ENCODE measurements at places on chromosomes 16 and 17. TPM values are rescaled to one million over a fixed set of nuclear protein-coding genes. Genes with fewer than 3 reads are reported as not detected.

DNA sequence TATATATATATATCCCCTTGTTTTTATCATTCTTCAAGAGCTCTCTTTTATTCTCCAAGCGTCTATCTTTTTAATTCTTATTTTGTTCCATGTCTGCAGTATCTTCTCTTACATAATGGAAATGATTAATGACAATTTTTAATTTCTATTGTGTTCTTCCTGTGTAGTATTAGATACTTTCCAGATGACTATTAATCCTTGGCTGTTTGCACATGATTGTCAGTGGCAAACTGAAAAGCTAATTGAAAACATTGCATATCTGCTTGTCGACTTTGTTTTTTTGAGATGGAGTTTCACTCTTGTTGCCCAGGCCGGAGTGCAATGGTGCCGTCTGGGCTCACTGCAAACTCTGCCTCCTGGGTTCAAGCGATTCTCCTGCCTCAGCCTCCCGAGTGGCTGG lies 124.7 kb downstream of the BCAS3 start:
- DNase-seq: no peak
- H3K36me3 ChIP-seq: no peaks in the 10 kb centered on the region
- H3K27me3 ChIP-seq: no peaks in the 10 kb centered on the region

- H3K4me3 ChIP-seq: peak overlapping the region; percentile 98
- H3K36me3 ChIP-seq: peaks cover 24% of the 10 kb centered on the region
- peak overlapping the region; percentile 32 for H3K27ac ChIP-seq
- no peaks in the 10 kb centered on the region for H3K27me3 ChIP-seq
- H3K4me1 ChIP-seq: peaks cover 34% of the 10 kb centered on the region
These were observed 230.9 kb downstream of the MRTFB start for GRCh38 chr16:14302031-14302398.

GRCh38 chr17:49978501-49978900 lies 9.5 kb downstream of the DLX4 start:
- no peak for DNase-seq
- H3K27ac ChIP-seq: no peak overlapping the region
- H3K36me3 ChIP-seq: no peaks in the 10 kb centered on the region

HS3ST3A1 gene
- total RNA-seq: 12.9 TPM

KRT24 gene
- not detected for total RNA-seq

DNA sequence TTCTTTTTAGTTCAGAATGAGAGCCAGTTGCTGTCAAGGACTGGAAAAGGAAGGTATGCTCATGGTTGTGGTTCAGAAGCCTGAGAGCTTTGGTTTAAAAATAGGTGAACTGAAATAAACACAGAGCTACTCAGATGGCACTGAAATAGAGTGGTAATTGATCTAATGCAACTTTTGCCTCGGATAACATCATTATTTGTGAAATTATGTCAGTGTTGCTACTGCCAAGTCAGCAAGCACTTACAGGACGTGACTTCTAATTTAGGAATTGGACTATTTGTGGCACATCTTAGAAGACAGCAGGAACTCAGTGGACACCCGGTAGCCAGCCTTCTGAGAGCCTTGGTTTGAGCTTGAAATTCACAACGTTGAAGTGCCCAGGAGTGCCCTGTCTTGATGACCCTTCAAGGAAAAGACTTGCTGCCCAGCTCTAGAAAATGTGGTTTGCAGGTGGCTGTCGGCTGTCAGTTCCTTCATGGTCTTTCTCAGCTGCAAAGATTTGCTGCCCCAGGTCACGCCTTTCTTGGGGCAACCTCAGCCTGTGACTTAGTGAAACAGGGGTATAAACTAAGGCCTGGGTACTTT lies 42.0 kb upstream of the XYLT1 start:
- H3K4me1 ChIP-seq: peaks cover 46% of the 10 kb centered on the region
- H3K36me3 ChIP-seq: no peaks in the 10 kb centered on the region
- DNase-seq: no peak
- H3K27me3 ChIP-seq: no peaks in the 10 kb centered on the region
- H3K4me3 ChIP-seq: no peak overlapping the region

- no peaks in the 10 kb centered on the region for H3K4me1 ChIP-seq
- DNase-seq: no peak
- no peaks in the 10 kb centered on the region for H3K27me3 ChIP-seq
- no peak overlapping the region for H3K4me3 ChIP-seq
- H3K36me3 ChIP-seq: no peaks in the 10 kb centered on the region
These were observed 249.0 kb upstream of the SALL1 start for GRCh38 chr16:51399908-51400670.

DNA sequence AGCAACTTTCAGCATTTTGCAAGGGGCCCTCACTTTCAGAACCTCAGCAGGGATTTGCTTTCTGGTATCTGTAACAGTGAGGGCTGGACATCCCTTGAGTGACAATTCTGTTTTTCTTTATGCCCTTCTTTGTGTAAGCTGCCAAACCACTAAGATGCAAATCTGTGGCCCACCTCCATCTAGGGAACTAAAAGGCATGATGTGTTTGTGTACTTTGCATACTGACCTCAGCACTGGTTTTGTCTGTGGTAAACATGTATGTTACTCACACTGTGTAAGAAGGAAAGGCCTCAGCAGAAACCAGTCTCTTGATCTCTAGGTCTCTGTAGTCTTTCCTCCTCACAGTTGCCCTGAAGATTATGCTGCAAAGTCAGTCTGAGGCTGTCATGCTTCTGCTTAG lies 396.6 kb upstream of the DYNLRB2 start:
- no peaks in the 10 kb centered on the region for H3K36me3 ChIP-seq
- H3K4me1 ChIP-seq: peaks cover 52% of the 10 kb centered on the region
- DNase-seq: peak; percentile 75
- H3K27me3 ChIP-seq: no peaks in the 10 kb centered on the region
- H3K27ac ChIP-seq: peak overlapping the region; percentile 19

DNA sequence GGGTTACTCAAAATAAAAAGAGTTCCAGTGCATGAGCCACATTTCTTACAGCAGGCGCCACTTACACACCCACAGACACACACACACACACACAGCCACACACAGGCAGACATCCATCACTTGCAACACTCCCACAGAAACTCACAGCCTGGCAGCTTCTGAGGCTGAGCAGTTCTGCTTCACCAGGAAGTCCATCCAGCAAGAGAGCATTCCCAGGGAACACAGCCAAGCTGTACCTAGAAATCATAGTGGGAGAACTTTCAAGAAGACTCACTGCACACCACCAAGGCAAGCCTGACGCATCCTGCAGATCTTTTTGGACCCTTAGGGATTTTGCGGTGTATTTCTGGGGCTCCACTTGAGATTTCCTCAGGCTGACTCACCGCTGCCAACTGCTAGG lies 140.9 kb upstream of the WSB1 start:
- no peaks in the 10 kb centered on the region for H3K36me3 ChIP-seq
- H3K27me3 ChIP-seq: no peaks in the 10 kb centered on the region
- no peak overlapping the region for H3K4me3 ChIP-seq
- no peak overlapping the region for H3K27ac ChIP-seq

CDH3 gene
- 4.9 TPM for total RNA-seq

EPX gene
- total RNA-seq: not detected

SNX20 gene
- total RNA-seq: not detected

- H3K36me3 ChIP-seq: no peaks in the 10 kb centered on the region
- H3K27me3 ChIP-seq: 0 out of 2 replicates have a peak, but pooled peaks cover 3% of the 10 kb centered on the region
- DNase-seq: no peak
- no peak overlapping the region for H3K27ac ChIP-seq
These were observed 98.9 kb downstream of the CCT6B start for GRCh38 chr17:34862384-34862783.

GRCh38 chr16:49578435-49579024 lies 204.9 kb downstream of the C16orf78 start:
- no peaks in the 10 kb centered on the region for H3K36me3 ChIP-seq
- H3K4me1 ChIP-seq: peaks cover 23% of the 10 kb centered on the region
- no peak overlapping the region for H3K27ac ChIP-seq
- no peak for DNase-seq

TLE7 gene
- total RNA-seq: not detected

PRAC2 gene
- total RNA-seq: not detected

GRCh38 chr16:16917191-16917785 lies 538.3 kb downstream of the NPIPA7 start:
- H3K4me1 ChIP-seq: no peaks in the 10 kb centered on the region
- H3K36me3 ChIP-seq: no peaks in the 10 kb centered on the region
- H3K27ac ChIP-seq: no peak overlapping the region
- DNase-seq: no peak
- no peak overlapping the region for H3K4me3 ChIP-seq
- H3K27me3 ChIP-seq: no peaks in the 10 kb centered on the region

ELMO3 gene
- 0.72 TPM for total RNA-seq

GRCh38 chr16:83733301-83733700 lies 74.5 kb upstream of the HSBP1 start:
- no peaks in the 10 kb centered on the region for H3K4me1 ChIP-seq
- H3K36me3 ChIP-seq: no peaks in the 10 kb centered on the region
- H3K27me3 ChIP-seq: no peaks in the 10 kb centered on the region
- H3K27ac ChIP-seq: no peak overlapping the region

CDC27 gene
- total RNA-seq: 136 TPM

DNAI2 gene
- not detected for total RNA-seq

GRCh38 chr17:41071606-41072360 lies 6.1 kb upstream of the KRTAP2-4 start:
- H3K4me1 ChIP-seq: peaks cover 9% of the 10 kb centered on the region
- no peak overlapping the region for H3K27ac ChIP-seq
- no peaks in the 10 kb centered on the region for H3K36me3 ChIP-seq
- no peak overlapping the region for H3K4me3 ChIP-seq
- DNase-seq: no peak

DNA sequence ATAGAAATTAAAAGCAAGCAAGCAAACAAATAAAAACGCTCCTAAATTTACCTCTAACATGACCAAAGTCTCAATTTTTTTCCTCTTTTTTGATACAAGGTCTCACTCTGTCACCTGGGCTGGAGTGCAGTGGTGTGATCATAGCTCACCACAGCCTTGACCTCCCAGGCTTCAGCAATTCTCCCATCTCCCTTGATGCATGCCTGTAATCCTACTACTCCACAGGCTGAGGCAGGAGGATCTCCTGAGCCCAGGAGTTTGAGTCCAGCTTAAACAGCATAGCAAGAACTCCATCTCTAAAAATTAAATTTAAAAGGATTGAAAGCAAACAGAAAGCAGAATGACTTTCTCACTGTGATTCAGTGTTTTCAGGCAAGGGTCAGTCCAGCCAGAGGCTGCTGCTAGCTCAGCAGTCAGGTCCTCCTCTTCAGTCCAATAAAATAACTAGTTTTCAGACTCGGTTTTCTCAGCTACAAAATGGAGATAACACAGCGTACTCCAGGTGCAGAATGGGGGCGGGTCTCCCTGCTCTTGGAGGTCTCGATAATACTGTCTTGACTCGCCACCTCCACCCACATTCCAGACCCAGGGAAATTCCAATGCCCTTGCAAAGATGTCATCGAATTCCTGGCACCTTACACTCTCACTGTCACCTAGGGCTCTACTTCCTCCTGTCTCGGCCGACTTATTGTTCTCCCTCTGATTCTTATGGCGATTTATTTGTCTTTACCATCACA lies 20.7 kb upstream of the MRTFB start:
- peak overlapping the region; percentile 13 for H3K27ac ChIP-seq
- H3K36me3 ChIP-seq: no peaks in the 10 kb centered on the region
- H3K4me1 ChIP-seq: peaks cover 13% of the 10 kb centered on the region
- DNase-seq: peak; percentile 59

DNA sequence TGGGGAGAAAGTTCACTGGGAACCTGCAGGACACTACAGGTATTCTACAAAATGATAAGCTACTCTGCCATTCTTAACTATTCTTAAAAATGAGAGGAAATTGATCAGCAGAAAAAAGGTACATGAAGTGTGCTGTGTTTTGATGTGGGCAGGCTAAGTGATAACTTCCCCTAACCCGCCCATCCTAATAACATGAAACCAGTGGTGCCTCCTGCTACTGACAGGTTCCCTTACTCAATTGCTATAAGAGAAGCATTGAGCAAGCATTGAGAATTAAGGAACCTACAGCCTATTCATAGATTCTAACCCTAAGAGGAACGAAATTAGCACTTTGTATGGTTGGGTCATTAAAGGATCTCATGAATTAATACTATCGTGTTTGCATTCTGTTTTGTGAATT lies 18.9 kb downstream of the XYLT1 start:
- H3K36me3 ChIP-seq: no peaks in the 10 kb centered on the region
- no peak overlapping the region for H3K27ac ChIP-seq
- no peaks in the 10 kb centered on the region for H3K27me3 ChIP-seq
- H3K4me3 ChIP-seq: no peak overlapping the region

DNA sequence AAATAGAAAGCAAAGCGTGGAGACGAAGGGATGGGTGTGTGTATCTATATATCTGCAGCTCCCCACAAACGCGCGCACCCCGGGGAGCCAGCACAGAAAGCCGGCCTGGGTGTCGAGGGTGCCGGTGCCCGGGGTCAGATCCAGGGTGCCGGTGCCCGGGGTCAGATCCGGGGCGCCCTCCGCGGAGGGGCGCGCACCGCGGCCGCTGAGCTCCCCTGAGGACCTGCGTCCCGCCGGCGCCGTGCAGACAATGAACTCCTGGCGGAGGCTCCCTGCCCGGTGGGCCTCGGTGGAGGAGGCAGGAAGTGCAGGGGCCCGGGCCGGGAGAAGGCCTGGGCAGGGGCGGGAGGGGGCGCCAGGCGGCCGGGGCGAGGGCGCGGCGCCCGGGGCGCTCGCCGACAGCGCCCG lies 1.1 kb downstream of the ZNF423 start:
- H3K27ac ChIP-seq: peak overlapping the region; percentile 80
- H3K36me3 ChIP-seq: no peaks in the 10 kb centered on the region
- peak overlapping the region; percentile 86 for H3K4me3 ChIP-seq
- peaks cover 25% of the 10 kb centered on the region for H3K27me3 ChIP-seq
- H3K4me1 ChIP-seq: peaks cover 45% of the 10 kb centered on the region

- H3K36me3 ChIP-seq: no peaks in the 10 kb centered on the region
- peaks cover 16% of the 10 kb centered on the region for H3K4me1 ChIP-seq
- no peaks in the 10 kb centered on the region for H3K27me3 ChIP-seq
- no peak overlapping the region for H3K27ac ChIP-seq
- no peak for DNase-seq
These were observed 1026.8 kb downstream of the CDH11 start for GRCh38 chr16:64094992-64095634.

DNA sequence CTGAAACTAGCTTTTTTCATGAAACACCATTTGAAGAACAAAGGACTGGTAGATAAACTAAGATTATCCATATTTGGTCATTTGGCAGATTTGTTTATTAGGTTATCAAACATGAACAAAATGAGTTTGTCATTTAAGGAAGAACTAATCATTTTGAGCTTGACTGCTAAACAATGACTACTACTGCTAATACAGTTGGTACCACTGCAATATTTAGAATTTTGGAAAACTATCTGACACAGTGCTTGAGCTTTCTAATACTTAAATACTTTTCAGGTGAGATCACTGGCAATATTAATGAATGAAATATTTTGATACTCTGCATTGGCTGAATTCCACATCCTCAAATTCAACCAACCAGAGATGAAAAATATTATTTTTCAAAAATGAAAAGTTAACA lies 47.2 kb downstream of the MED13 start:
- DNase-seq: no peak
- peaks cover 64% of the 10 kb centered on the region for H3K36me3 ChIP-seq
- no peaks in the 10 kb centered on the region for H3K27me3 ChIP-seq
- H3K4me1 ChIP-seq: peaks cover 8% of the 10 kb centered on the region
- peak overlapping the region; percentile 1 for H3K27ac ChIP-seq

GRCh38 chr17:19911033-19911432 lies 43.3 kb upstream of the ULK2 start:
- no peaks in the 10 kb centered on the region for H3K4me1 ChIP-seq
- H3K36me3 ChIP-seq: peaks cover 78% of the 10 kb centered on the region
- H3K27me3 ChIP-seq: no peaks in the 10 kb centered on the region
- no peak for DNase-seq

Measured in SJSA1 (cell line).